GM13976 (cell line): ENCODE measurements at places on chromosomes 3 and 15.

DNA sequence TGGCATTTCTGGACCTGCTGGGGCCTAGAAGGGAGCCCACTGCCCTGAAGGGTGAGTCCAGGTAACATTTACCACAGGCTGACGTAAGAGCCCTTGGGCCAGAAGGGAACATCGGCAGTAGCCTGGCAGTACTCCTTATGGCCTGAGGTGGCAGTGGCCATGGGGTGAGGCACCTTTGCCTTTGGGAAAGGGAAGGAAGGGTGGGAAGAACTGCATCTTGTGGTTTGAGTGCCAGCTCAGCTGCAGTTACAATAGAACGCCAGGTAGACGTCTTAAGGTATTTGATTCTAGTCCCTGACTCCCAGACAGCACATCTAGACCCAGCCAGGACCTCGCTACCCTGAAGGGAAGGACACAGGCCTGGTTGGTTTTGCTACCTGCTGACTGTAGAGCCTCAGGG is 104.9 kb downstream of the SOX14 start:
- DNase-seq, result no peak

- peak; percentile 85 for DNase-seq
Measured at GRCh38 chr15:76059320-76060117, at the start of gene TMEM266. TSS of gene TMEM266 (plus strand) at chr15:76059985. CDS start at chr15:76134264, 74,279 bp downstream.

- DNase-seq, result no peak
Measured at GRCh38 chr3:196697270-196697669, 14.8 kb downstream of the CEP19 start.

DNA sequence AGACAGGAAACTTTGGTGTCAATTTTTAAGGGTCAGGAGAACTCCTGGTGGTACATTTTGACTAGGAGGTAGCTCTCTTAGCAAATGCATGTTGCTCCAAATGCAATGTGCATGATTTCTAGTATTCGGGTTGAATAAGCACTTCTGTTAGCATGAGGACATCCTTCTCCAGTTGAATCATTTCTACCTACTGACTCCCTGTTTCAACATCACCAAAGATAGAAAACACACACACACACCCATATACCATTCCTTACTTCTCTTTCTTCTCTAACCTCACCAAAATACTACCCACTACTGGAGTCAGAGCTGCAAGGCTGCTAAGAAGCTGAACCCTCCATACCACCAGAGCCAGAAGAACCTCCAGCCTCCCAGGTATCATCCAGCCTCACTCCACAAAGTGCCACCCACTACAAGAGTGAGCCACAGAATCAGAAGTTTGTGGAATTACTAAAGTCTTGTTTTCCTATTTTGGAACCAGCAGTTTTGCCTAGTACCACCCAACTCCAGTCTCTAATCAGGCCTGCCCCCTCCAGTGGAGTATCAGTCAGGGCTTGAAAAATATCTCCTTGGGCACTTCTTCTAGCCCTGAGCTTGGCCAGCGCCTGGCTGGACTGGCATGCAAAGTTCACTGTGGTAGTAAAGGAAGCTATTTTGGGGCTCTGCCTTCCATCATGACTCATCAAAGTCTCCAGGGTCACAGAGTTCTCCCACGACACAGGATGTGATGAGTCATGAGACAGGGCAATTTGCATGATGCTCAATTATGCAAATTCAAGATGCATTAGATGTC is 110.3 kb downstream of the CYP19A1 start:
- DNase-seq, result peak; percentile 76

GRCh38 chr15:100787567-100788417 is 91.8 kb upstream of the ALDH1A3 start:
- peak; percentile 12 for DNase-seq

- no peak for DNase-seq
Measured at GRCh38 chr3:186967686-186968085, 37.4 kb downstream of the ST6GAL1 start.

DNA sequence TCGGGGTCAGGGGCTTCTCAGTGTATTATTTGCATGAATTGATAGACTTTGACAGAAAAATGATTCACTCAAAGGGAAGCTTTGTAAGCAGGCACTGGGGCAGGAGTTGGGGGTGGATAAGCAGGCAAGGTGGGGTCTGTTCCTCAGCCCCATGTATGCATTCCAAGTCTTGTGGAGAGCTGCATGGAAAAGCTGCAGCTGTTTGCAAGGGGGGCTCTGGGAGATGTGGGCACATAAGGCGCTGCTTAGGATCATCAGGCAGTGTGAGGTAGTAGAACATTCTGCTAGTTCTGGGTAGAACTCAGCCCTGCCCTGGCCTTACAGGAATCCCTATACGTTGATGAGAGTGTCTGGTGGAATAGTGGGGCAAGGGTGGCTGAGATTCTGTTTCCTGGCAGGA is 154.2 kb upstream of the LRIG1 start:
- DNase-seq, result no peak

GRCh38 chr15:69743091-69743490 is 290.5 kb downstream of the RPLP1 start:
- DNase-seq, result no peak

DNA sequence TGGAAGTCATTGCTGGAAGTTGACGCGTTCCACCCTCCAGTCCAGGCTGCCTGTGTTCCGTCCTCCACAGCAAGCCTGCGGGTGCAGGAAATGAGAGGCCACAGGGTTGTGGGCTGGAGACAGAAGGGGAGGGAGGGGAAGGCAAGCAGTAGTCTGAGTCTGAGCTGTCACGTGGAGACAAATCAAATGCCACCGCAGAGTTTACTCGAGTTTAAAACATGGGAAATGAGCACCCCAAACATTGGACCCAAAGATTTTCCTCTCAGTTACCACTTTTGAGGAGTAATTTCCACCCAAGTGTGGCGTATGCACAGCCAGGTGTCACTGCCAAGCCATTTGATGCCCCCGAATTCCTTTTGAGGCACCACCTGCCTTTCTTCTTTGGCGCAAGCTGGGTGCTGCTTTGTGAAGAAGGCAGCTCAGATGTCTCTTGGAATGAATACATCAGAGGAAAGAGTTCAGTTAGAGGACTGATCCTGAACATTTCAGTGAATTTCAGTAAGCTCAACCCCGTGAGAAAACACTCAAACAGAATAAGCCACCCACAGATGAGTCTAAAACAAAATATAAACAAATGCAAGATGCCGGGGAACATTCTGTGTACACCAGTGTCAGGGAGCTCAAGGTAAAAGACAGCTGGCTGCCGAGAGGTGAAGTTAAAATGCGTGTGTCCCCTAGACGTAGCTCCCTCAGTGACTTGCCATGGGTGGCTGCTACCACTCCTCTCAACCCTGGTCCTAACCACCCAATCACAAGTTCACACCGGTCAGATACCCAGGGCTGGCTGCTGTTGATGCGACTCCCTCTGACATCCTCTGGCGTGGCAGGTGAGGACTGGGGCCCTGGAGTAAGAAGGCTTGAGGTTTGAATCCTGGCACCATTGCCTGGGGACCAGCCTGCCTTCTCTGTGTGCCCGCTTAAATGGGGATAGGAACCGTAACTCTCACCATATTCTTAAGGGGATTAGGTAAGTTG is 203.8 kb downstream of the UACA start:
- DNase-seq, result peak; percentile 45

DNA sequence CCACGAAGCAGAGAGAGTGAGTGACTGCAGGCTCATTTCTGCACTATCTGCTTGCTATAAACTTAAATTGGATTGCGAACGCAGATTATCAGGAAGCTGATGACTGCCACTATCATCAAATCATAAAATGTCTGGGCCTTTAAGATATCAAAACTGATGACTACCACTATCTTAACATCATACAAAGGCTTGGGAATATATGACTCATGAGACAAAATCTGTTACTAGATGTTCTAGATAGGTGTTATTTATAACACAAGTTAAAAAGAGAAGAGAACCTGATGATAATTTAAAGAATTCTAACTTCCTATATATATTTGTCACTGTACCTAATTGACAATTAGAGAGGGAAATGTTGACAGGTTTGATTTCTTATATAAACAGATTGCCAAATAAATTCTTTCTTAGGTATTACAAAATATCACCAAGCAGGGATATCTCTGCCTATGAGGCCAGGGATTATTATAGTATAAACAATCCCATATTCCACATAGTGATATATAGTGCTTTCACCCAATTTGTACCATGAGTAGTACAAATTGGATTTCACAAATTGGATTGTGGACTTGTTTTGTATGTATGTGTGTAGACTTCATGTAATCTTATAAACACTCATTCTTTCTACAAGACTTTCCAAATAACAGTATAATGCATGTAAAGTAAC is 1157.2 kb downstream of the ROBO1 start:
- no peak for DNase-seq

GRCh38 chr15:60390231-60390630 is 7.6 kb downstream of the ANXA2 start:
- no peak for DNase-seq

- no peak for DNase-seq
Measured at GRCh38 chr3:110375751-110376518, 695.7 kb upstream of the NECTIN3 start.

DNA sequence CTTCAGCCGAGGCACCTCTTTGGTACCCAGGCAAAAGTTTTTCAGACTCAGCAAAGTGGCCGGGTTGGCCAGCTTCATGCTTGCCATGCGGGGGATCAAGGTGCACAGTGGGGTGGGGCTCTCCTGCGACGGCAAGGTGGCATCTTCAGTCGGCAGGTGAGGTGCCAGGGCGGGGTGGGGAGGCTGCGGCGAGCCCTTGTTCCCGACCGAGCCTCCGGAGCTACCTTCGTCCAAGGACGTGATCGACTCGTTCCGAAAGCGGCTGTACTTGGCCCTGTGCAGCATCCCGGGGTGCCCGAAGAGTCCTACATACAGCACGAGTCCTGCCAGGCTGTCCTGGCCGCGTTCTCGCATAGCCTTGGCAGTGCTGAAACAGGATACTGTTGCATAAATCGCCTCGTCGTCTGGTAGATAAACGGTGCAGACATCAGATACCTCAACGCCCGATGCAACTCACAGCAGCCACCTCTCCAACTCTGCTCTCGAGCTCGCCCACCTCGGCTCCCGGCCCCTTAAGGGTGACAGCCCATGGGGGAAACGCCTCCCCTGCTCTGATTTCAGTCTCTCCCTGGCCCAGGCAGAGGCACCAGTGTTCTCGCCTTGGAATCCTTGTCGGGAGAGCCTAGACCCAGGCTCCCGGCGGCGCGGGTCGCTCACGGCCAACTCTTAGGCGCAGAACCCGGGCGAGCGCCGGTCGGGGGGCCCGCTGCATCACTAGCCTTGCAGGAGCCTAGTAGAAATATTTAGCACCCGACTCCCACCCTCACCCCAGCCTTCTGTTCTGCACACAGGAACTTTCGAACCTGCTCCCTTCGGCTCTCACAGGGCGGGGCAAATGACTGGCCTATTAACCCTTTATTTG is 826 bp downstream of the SHC4 start:
- DNase-seq, result peak; percentile 32

- no peak for DNase-seq
Measured at GRCh38 chr3:126057936-126058335, 26.0 kb downstream of the SLC41A3 start.

DNA sequence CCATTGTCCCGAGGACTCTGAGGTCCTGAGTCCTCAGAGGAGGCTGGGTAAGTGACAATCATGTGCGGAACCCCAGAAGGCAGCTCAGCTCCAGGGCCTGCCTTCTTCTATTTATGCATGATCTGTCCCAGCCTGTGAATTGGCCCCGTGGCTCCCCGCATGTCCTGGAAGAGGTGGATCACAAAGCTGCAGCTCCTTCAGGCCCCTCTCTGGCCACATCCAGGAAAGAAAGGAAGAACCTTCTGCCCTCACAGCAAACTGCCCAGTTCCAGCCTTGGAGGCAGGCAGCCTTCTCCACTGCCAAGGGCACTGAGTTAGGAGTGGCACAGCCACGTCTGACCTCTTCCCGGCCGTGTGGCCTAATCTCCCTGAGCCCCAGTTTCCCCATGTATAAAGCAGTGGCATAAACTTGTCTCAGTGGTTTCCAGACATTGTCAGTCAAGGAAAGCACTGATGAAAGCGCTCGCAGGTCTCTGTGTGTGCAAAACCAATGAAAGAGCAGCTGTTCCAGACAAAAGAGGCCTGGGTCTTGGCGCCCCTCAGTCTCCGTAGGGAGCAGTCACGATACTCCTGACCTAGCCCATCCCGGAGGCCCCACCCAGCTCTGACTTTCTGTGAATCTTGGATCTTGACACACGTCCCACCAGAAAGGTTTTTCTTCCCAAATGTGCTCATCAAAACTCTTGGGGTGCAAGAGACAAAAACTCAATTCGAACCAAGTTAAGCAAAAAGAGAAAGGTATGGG is 497.3 kb downstream of the SHQ1 start:
- no peak for DNase-seq

DNA sequence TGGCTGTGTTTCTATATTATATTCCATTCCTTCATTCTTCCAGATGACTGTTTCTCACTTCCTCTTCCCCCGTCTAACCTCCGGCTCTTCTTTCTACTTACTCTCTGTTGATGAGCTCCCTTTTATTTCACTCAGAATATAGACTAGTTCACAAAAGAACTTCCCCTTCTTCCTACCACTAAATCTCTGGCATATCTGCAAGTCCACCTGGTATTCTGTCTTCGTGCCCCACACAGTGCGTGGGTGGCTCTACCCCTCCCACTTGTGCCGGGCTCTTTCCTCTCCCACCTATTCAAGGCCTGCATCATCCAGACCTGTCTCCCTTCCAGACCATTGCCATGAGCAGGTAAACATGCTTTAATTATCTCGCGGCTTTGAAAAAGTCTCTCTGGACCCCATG is 73.0 kb downstream of the SCN10A start:
- DNase-seq, result no peak

GRCh38 chr3:64234571-64234970 is 9.3 kb upstream of the PRICKLE2 start:
- DNase-seq, result no peak

DNA sequence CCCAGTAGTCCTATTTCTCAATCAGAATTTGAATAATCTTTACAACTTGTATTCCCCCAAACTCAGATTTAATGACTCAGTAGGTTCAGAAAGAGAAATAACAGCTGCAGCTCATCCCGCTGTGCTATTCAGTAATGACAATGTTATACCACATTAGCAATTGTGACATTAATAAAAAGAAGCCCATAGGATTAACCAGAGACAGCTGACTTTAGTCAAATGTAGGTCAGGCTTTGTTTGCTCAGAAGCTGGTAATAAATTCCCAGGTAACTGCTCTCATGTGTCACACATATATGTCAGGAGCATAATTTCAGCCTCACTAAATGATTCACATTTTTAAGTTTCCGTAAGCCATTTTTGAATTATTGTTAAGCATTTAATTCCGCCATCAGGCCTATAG is 222.0 kb upstream of the UBE2E2 start:
- no peak for DNase-seq

GRCh38 chr15:42457445-42458442 is 33.2 kb downstream of the ZNF106 start:
- DNase-seq, result peak; percentile 42

DNA sequence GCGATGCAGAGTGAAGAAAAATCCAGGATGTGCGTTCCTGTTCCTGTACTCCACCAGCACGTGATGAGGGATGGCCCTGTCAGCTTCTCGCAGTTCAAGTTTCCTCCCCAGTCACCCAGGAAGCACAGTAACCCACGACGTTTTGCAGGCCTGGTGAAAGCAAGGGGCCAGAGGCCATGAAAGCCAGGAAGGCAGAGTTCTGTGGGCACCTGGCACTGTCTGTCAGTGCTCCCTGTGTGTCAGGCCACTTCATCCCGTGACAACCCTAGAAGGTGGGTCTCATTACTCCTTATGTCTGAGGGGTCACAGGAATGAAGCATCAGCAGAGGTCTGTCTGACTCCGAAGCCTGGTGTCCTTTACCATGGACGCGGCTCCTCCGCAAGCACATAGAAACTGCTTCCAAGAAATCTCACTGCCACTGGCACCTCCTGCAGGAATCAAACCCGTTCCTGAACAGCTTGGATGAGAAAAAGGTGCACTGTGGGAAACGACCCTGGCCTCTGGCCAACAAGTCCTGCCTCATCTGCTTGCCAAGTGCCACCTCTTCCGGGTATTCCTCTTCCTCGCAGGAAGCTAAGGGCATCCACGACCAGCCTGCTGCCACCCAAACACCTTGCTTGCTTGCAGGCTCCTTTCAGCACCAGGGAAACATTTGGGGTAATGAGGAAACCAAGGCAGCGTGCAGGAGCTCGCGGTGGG is 14.6 kb downstream of the RAB43 start:
- no peak for DNase-seq
